Right hindlimb (tissue), 1 donor: ENCODE measurements at places on chromosomes 2 and 18.

DNA sequence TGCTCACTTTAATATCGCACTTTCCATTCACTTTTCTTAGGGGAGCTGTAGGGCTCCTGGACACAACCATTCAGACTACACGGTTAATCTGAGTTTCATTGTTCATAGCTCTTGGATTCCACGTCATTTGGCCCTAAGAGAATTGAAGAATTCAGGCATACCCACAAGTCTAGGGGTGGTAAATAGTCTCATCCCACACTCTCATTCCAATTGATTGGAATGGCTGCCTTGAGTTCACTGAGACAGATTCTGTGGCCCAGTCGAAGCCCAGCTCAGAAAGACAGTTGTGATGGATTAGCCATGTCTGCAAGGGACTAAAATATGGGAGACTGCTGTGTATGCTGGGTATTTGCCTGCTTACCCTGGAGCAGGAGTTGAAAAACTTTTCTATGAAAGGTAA lies 124.6 kb downstream of the TFCP2L1 start:
- no peak for DNase-seq

GRCh38 chr18:76943542-76944339 lies 121.4 kb downstream of the ZNF236 start:
- peak; percentile 53 for DNase-seq

GRCh38 chr2:152298754-152299153 lies 36.2 kb upstream of the FMNL2 start:
- no peak for DNase-seq

GRCh38 chr2:158903711-158904405 lies 64.6 kb upstream of the TANC1 start:
- no peak for DNase-seq

DNA sequence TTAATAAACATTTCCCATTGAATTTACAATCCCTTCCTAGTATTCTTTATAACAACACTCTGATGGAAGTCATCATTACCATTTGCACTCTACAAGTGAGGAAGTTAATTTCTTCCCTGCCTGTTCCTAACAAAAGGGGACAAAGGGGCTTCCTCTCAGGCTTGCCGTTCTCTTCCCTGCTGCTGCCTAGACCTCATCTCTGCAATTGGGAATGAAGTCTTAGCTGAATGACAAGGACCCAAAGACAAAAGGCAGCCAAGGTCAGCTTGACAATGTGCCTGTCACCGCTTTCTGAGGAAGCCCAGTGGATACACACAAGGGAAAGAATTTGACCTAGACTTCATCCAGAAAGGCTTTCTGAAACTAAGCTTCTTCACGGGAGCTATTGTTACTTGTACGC lies 416.4 kb downstream of the CMPK2 start:
- no peak for DNase-seq

- DNase-seq, result no peak
Observed at GRCh38 chr2:227052879-227053278, 111.1 kb downstream of the COL4A4 start.

DNA sequence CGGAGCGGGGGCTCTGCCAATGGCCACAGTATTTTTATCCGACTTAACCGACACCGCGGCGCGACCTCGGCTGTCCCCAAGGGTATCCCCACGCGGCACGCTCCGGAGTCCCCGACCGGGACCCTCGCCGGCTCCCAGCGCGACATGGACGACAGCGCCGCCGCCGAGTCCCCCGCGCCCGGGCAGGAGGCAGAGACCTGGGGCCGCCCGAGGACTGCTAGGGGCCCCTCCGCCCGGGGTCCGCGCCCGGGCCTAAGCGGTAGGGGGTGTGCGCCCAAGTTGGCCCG lies 468 bp downstream of the UXS1 start:
- DNase-seq, result no peak

DNA sequence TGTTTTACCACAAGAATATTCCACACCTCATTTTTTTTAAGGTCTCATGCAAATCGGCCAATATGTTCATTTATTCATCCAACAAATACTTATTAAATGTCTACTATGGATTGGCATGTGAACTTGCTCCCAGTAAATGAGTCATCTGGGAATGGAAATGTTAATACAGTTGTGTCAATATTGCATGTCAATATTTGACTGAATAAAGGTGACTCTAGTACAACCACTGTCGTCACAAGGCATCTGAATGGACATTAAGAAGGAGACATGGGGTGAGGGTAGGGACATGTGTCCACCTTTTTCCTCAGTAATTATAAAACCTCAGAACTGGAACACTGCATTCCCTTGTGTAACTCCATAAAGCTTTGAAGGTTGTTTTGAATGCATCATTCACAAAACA lies 365.4 kb downstream of the ADCYAP1 start:
- DNase-seq, result no peak

DNA sequence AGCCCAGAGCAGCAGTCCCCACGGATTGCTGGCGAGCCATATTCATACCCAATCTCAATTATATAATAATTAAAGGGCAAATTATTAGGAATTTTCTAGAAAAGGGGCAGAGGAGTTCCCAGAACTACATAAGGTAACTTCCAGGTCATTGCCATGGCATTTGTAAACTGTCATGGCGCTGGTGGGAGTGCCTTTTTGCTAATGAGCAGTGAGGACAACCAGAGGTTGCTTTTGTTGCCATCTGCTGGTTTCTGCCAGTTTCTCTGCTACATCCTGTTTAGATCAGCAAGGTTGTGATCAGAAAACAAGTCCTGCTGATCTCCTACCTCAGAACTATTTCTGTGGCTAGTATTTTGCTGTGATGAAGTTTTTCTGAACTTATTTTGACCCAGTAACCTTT lies 159.8 kb upstream of the PIEZO2 start:
- DNase-seq, result no peak

GRCh38 chr18:48219037-48219809 lies 190.0 kb downstream of the ZBTB7C start:
- no peak for DNase-seq

GRCh38 chr2:131039535-131039907 lies 53.7 kb downstream of the FAM168B start:
- no peak for DNase-seq

GRCh38 chr18:6401687-6402086 lies 13.0 kb downstream of the L3MBTL4 start:
- DNase-seq, result no peak

DNA sequence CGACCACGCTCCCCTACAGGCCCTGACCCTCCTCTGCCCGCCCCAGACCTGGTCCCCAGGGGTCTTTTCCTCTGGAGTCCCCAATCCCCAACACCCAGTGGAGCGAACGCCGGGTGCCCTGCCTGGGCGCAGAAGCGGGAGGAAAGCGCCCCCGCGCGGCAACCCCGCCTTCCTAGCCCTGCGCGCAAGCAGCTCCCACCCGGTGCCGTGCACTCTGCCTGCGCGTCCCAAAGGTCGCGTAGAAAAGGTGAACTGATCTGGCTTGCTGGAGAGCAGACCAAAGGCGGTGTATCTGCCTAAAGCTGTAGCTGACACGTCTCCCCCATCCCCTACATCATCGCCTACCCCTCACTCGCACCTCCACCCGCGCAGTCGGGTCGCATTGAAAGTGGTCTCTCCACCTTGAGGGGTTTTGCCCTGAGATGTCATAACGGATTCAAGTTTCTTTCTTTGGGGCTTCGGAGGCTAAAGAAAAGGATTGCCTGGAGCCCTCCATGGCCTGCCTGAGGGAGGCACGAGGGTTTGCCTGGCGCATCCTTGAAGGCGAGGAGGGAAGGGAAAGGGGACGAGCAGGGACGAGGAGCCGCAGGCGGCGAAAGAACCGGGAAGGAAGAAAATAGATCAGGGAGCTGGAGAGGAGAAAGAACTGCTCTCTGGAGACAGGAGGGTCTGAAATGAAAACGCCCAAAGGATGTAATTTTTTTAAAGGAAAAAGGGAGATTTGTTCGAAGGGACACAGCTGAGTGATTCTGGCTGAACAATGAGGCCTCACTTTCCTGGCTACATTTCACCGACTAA lies 5.8 kb downstream of the GAD1 start:
- no peak for DNase-seq

DNA sequence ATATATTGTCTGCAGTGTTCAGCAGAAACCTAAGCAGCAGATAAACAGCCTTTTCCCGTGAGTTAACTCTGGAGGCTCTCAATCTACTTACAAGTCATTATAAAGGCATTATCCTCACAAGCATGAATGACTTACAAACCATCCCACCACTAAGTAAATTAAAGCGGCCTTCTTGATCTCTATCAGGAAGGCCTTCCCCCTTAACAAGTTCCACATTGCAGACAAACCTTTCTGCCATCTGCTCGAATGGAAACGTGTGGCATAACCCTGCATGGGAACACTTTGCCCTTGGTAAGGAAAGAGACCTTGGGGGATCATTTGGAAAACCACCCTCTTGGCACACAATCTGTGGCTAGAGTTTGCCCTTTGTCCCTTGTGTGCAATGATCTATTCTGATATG lies 199.5 kb downstream of the OSR1 start:
- no peak for DNase-seq

GRCh38 chr2:57943315-57943714 lies 103.3 kb upstream of the VRK2 start:
- no peak for DNase-seq

DNA sequence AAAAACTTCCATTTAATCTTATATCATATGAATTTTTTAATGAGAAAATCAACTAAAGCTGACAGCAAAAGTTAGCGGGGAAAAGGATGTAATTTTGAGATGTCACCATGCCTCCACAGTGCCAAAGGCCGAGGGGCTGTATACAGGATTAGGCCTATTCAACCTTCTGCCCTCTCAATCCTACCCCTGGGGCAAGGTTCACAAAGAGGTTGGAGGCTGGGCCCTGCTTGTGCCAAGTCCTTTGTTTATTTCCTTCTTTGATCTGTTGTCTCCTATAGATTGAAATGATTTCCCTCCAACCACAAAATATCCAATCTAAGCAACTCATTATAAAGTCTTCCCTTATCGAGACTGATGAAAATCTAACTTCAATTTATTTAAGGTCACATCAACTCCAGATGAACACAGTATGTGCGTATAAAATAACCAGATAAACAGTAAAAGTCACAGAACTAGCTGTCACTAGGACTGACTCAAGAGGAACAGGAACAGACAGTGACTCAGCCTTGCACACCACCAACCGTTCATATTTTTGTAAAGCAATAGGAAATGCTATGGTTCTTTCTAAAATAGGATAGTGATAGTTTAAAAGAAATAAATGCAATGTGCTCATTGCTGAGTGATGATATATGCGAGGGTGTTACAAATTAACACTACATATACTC lies 95.8 kb downstream of the SLC25A12 start:
- DNase-seq, result no peak
